ENCODE measurements at places on chromosomes 12 and 14. TPM values are rescaled to one million over a fixed set of nuclear protein-coding genes. Genes with fewer than 3 reads are reported as not detected.
A peak's percentile ranks its signal among the peaks of the same experiment; 100 is the strongest.

The POU6F1 gene
- 19.4 TPM for total RNA-seq

The FAM90A1 gene
- total RNA-seq, result 0.23 TPM

The LRRK2 gene
- 21.2 TPM for total RNA-seq

The FOXN4 gene
- not detected for total RNA-seq

GRCh38 chr14:74290415-74290814 is 12.3 kb downstream of the ABCD4 start:
- DNase-seq, result no peak

- DNase-seq, result peak; percentile 49
These were observed 672 bp upstream of the SCFD1 start for GRCh38 chr14:30621354-30621939.

DNA sequence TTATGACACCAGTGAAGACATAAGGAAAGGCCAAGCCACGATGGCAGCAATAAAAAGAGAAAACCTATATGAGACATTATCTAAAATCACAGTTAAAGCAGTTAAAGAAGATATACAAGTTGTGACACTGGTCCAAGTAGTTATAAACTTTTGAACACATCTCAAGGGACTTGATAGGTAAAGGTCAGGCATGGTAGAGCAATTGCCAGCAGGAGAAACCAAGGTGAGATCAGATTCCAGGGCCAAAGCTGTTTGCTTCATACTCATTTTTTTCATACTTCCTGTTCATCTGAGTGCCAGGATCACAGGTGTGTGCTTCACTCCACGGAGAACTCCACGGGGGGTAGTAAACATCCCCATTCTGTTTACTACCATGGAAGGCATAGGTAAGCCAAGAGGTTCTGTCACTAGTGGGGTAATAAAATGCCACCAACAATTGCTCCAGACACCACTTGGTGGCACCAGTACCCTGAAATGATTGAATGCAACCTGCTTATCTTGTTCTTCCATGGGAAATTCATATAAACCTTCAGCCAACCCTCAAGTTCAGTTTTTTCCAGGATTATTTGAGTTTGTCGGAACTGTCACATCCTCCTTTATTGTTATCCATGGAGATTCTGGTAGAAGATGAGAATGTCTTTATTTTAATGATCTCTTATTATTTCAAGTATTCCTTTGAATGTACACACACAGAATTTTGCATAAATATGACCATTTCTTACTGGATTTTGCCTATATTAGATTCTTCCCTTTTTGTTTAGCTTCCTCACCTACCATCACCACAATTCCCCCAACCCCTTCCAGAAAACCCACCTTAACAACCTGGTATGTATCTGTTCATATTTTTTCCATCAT is 59.2 kb upstream of the TSPAN8 start:
- DNase-seq, result no peak

GRCh38 chr12:99137124-99137855 is 492.2 kb downstream of the APAF1 start:
- no peak for DNase-seq

- peak; percentile 96 for DNase-seq
These were observed 71.3 kb downstream of the ANKRD9 start for GRCh38 chr14:102437997-102438915.
